ENCODE measurements at places on chromosomes 3 and 15.

GRCh38 chr15:49235446-49236124, 65.5 kb downstream of the GALK2 start:
- peak; percentile 86 for DNase-seq

DNA sequence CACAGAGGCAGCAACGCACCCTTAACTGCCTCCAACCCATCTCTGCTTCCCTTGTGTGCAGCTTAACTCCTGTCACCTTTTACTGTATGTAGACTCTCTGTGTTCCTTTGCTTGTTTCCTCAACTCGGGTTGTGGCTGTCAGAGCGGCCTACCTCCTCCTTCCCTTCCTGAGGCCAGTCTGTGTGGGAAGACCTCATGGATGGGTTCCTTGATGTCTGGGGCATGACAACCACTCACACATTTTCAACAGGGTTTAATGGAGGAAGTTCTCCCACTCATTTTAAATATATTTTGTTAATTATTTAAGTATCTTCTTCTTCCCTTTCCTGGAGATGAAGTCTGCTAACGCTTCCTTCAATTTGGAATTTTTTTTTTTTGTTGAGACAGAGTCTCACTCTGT, 1.8 kb upstream of the CSPG5 start:
- no peak for DNase-seq

DNA sequence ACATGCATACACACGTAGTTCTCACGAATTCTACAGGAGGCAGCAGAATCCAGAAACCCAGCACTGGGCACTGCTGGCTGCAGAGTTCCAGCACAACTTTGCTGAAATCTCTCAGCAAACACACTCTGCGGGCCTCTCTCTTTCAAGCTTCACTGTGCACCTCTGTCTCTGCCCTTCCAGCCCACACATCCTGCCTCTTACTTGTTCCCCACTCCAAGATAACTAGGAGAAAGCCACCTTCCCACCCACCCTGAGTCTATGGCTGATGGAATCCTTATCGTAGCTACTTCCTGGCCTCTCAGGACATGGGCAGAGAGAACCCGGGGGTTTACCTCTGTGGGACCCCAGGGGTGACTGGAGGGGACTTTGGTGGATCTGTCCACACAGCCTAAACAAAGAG, 11.9 kb downstream of the ANP32A start:
- no peak for DNase-seq

GRCh38 chr3:140006331-140006730, 71.3 kb downstream of the CLSTN2 start:
- DNase-seq: no peak

GRCh38 chr3:157225001-157225400, 65.1 kb upstream of the CCNL1 start:
- no peak for DNase-seq

- peak; percentile 19 for DNase-seq
Measured at GRCh38 chr3:147297761-147298350, 108.5 kb downstream of the ZIC4 start.

GRCh38 chr3:15782429-15782828, 15.3 kb downstream of the ANKRD28 start:
- no peak for DNase-seq

DNA sequence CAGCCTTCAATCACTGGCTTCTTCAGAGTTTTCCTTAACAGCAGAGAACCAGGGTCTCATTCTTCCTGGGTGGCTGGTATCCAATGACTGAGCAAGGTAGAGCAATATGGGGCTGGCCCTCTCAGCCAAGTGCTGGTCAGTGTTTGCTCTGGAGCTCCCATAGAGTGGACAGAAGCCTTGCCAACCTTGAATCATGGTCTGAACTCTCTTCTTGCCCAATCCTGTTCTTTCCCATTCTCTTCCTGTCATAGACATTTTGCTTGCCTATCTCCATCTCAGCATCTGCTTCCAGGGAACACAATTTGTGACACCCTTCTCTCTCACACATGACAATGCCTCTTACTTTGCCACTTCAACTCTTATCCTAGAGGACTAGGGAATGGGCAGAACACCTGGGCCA, 245.6 kb upstream of the PEX5L start:
- no peak for DNase-seq

GRCh38 chr15:59244337-59244736, 37.7 kb downstream of the LDHAL6B start:
- DNase-seq: no peak

DNA sequence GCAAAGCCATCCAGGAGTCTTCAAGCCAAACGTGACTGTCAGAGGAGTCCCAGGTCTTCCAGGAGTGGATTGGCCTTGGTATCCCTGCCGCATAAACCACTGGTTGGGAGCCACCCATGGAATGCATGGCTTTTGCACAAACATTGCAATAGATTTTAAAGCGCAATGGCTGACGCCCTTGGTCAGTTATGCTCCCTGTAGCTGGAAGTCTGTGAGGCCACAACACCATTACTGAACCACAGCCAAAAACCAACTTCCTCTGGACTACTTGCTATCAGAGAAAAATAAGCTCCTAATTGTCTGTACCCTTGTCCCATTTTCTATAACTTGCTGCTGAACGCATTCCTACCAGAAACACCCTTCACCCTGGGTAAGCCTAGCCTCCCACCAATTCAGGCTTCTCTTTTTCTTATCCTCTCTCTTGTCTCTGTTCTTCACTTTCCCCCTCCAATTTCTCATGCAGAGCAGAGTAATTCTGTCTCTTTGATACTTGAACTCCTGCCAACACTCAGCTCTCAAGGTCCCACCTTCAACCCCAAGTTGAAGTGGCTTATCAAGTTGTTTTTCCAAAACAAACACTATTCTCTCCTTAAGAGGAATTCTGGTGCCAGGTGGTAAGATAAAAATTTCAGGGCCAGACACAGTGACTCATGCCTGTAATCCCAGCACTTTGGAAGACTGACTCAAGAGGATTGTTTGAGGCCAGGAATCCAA, 176.4 kb upstream of the UBE2E1 start:
- peak; percentile 28 for DNase-seq

DNA sequence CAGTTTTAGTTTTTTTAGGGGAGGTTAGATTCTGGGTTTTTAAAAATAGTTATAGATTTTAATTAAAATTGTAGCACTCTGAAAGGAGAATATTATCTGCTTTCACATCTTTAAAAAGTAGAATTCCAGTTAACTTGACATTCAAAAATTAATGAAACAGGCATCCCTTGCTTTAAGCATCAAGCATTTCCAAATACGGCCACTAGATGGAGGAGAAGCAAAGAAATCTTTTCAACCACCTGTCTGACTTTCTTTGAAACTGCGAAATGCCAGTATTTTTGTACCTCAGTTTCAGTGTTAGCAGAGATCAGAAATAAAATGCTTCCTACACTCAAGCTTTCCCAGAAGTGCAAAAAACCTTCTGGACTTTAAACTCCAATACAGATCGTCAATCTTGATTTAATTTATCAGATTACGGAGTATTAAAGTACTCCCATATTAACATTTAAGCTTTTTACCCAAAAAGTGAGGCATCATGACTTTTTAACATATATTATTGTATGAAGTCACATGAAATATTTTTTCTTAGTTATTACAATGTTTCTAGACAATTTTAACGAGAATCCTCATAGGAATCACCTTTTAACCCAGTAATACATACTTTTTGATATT, 153.3 kb downstream of the P3H2 start:
- DNase-seq: peak; percentile 55

DNA sequence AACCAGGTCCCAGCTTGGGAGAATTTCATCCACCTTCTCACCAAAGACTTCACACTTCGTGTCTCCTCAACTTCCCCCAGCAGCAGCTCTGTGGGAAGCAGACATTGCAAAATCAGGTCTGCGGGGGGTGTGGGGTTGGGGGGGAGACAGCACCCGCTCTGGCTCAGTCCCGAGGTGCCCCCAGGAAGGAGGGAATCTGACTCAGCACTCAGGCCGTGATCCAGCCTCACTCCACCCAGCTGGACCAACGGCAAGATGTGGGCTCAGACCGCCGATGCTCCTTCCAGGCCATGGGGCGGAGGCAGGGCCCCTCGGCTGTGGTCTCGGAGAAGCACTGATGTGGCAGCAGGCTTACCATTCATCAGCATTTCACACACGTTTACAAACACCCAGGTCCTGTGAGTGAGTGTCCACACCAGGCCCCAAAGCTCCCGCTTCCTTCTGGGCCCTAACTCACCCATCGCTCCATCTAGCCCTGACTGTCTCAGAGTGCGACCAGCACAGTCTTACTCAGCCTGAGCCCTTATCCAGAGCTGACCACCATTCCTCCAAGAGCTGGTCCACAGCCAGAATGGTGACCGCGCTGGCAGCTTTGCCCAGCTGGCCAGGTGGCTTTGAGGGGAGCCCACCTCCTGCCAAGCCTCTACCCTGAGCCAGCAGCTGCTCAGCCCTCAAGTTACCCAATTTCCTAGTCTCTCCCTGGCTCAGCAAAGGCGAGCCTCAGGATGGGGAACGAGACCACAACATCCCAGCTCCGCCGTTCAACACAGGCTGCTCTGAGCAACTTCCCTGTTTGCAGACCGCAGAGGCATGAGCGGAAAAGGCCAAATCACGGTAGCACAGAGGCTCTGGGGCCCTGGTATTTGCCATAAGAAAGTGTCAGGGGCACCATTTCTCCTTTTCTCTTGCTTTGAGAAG, 3.3 kb downstream of the STAB1 start:
- no peak for DNase-seq

GRCh38 chr3:185089343-185089742, 63.5 kb downstream of the C3orf70 start:
- DNase-seq: peak; percentile 8

- DNase-seq: no peak
Measured at GRCh38 chr15:51879555-51879954, 50.1 kb downstream of the TMOD3 start.

- no peak for DNase-seq
Measured at GRCh38 chr15:78360367-78360801, 20.2 kb downstream of the CRABP1 start.

DNA sequence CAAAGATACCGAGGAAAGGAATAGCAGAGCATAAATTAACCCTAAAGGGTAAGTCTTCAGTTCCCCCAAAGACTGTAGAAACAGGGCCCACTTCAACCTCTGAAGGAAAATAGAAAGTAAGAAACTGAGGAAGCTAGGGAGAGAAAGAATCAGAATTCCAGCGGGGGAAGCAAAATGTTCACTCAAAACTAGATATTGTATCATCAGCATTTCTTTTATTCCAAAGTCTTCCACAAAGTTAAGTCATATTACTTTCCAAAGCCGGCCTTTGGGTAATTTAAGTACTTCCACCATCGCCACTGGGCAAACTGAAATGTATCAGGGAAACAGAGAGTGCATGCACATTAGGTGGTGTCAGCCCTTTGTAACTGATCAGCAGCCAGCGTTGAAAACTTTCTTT, 88.3 kb downstream of the RSL24D1 start:
- DNase-seq: no peak

- peak; percentile 63 for DNase-seq
Measured at GRCh38 chr15:33032053-33032452, 162.5 kb downstream of the FMN1 start.

DNA sequence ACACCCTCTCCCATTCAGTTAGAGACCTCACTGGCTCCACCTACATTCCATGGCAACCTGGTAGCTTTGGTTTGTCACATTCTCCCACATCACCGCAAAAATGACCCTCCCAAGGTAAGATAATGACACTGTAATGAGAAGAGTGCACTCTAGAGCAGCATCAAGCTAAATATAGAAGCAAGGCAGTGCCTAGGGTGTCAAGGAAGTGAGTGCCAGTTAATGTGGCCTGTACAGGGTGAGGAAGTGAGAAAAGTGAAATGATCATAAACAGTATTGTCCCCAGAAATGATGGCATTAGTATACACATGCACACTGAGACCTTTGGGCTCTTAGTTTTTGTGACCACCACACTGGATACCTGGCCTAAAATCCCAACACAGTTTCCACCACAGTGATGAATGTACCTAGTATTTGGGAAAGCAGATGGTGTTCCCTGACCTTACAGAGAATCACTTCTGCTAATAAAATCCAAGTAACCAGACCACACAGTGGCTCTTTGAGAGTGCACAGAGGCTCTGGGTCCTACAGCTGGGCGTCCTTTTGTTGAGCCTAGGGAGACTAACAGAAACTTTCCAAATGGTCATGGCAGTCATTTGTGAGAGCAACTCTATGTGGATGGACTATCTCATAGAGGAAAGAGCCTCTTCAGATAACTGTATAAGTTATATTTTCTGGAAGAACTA, 106.6 kb downstream of the ARPP21 start:
- no peak for DNase-seq

DNA sequence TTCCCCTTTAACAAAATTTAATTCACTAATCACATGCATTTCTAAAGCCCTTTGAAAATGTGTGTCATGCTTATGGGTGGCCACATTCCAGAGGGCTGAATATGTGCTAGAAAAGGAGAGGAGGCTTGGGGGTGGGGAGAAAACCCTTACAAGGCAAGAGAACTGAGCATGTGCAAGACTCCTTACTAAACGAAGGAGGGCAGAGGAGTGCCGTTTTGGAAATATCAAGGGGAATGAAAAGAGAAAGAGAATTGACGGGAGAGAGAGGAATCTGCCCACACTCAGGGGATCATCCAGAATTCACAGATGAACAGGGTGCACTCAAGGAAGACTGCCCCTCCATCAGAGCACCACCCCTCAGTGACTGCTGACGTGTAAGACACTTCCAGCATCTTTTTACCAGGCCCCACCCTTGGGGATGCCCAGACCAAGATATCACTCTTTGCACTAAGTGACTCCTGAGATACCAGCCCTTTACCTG, 37.9 kb upstream of the TSC22D2 start:
- DNase-seq: peak; percentile 96

DNA sequence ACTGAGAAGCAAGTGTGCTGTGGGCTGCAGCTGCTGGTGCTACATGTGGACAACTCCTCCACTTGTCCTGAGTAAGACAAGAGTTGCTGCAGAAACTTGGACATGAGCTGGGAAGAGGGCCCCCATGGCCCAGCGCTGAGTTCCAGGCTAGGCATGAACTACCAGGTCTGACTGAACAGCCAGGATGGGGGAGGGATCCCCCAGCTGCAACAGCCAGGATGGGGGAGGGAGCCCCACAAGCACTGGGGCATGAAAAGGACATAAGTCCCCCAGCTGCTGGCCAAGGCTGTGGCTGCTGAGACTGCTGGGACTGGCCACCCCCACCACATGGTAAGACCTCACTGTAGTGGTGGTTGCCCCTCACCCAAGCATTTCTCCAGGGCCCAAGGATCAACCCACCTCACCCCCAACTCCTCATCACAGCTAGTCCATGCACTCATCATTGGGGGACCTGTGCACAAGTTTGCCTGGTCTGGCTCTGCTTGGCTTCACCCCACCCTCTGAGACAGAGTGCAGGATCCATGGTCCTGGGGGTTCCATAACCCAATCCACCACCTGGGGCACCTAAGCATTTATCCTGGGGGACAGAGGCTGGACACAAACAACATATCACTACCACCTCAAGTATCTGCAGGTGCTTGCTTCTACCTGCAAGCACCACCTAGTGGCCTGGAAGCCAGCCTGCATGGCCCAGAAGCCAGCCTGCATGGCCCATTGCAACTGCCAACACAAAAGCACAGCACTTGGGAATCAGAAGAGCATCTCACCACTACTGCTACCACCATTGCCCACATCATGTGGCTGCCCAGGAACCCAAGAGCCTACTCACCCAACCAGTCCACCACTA, 84.5 kb upstream of the STT3B start:
- DNase-seq: no peak

GRCh38 chr3:161393310-161393709, 22.0 kb upstream of the SPTSSB start:
- no peak for DNase-seq

GRCh38 chr3:4409971-4410573, 57.0 kb downstream of the SUMF1 start:
- no peak for DNase-seq

GRCh38 chr15:57591822-57592367, at the start of gene MYZAP:
Gene MYZAP, plus strand, starts transcription at chr15:57591904. Its CDS starts 131 bp downstream, at chr15:57592035.
- DNase-seq: no peak

All from astrocyte of the cerebellum (primary cell).